ENCODE measurements at places on chromosomes 2 and 18.

DNA sequence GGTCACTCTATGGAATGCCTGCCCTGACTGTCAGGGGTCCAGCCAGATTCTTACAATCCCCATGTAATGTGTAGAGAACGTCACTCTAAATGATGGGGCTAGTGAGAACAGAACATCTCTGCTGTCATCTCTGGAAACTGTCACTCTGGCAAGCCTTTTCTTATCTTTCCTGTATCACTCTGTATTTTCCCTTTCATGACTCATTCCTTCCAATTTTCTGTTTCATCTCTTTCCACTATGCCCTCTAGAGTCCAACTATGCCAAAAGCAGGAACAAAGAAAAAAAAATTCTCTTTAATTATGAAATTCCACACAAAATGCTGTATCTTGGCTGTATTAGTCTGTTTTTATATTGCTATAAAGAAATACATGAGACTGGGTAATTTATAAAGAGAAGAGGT lies 608.8 kb downstream of the ADCYAP1 start:
- no peak for DNase-seq

- no peak for DNase-seq
Observed at GRCh38 chr2:200026332-200027230, 71.2 kb downstream of the MAIP1 start.

GRCh38 chr2:37776487-37776886 lies 105.0 kb upstream of the CDC42EP3 start:
- DNase-seq = no peak

- DNase-seq = no peak
Observed at GRCh38 chr2:232238108-232238507, 140.4 kb upstream of the ALPP start.

GRCh38 chr2:109475531-109476210 lies 138.1 kb downstream of the SEPTIN10 start:
- no peak for DNase-seq

GRCh38 chr2:127096718-127097470 lies 10.1 kb downstream of the BIN1 start:
- DNase-seq = no peak

DNA sequence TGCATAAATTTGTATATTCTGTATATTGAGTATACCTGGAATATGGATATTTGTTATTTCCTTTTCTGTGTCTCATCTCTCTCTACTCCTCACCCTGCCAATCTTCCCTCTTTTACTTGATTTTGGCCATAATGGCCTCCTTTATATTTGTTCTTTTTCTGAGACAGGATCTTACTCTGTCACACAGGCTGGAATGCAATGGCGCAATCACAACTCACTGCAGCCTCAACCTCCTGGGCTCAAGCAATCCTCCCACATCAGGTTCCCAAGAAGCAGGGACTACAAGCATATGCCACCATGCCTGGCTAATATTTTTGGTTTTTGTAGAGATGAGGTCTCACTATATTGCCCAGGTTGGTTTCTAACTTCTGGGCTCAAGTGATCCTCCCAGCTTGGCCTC lies 30.5 kb downstream of the PREPL start:
- no peak for DNase-seq

DNA sequence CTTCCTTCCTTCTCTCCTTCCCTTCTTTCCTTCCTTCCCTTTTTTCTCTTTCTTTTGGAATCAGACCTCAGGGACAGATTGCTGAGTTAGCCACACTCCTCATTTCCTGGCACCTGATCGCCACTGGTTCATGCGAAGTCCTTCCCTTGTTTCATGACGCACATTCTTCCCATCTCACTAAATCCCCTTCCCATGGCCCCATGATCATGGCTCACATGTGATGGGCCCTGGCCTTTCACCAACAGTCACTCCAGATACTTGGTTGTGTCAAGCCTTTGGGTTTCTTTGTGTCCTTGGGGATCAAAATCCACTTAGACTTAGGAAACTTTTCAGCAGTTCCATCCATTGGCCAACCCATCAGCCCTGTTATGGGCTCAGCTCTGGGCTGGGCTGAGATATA lies 23.8 kb upstream of the ASPRV1 start:
- no peak for DNase-seq

DNA sequence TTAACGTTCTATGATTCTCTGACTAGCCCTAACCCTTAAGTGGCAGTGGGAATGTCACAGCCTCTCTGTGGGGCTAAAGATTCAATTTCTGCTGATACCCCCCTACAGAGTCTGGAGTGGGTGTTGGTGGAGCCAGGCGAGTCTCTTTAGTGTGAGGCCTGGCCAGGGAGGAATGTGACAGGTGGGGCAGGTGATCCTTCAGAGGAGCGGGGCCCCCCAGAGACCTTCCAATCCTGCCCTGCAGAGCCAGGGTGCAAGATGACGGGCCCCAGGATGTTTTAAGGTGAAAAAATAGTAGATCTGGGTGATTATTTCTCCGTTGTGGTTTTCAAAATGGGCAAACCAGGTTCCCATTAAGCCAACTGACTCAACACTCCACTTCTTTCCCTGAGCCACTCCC lies 28.2 kb upstream of the DNMT3A start:
- DNase-seq = no peak

- DNase-seq = no peak
Observed at GRCh38 chr2:69237070-69237670, 149.9 kb downstream of the GFPT1 start.

GRCh38 chr18:11658989-11659388 lies 30.1 kb upstream of the GNAL start:
- no peak for DNase-seq

- DNase-seq = no peak
Observed at GRCh38 chr2:191942739-191943103, 95.8 kb upstream of the CAVIN2 start.

GRCh38 chr2:186976329-186976728 lies 127.4 kb upstream of the ZSWIM2 start:
- DNase-seq = no peak

- DNase-seq = no peak
Observed at GRCh38 chr2:47129191-47129706, 25.9 kb downstream of the STPG4 start.

- DNase-seq = no peak
Observed at GRCh38 chr2:129004485-129004884, 685.8 kb upstream of the HS6ST1 start.

GRCh38 chr18:58032233-58032632 lies 11.8 kb upstream of the NEDD4L start:
- DNase-seq = no peak

DNA sequence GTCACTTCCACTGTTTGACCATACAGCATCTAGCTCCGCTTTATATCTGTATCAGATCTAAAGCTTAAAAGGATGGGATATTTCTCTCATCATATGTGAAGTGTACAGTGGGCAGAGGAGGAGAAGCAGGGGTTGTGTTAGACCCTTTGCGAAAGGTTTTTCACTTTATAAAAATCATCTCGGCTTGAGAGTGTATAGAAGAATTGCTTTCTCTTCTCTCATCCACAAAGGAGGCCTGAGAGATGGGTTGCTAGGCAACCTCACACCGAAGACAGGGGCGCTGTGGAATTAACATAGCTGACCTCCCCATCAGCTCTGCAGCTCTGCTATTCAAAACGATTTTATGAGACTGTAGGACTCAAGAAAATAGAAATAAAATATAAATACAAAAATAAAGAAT lies 70.2 kb upstream of the GALNT3 start:
- DNase-seq = no peak

DNA sequence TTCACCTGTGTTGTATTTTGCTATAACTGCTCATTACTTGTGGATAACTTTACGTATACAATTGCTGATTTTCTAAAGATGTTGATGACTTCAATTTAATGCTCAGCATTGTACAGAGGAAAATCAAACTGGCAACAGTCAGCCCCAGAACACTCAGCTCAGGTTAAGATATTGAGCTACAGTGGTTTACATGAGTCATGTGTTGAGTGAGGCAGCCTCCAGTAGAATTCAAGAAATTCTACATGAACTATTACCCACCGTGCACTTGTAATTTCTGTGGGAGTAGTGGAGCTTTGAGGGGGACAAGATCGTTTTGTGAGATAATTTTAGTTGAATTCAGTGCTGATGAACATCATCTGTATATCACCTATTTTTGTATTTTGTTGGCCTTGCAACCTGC lies 292.3 kb downstream of the ALPK2 start:
- no peak for DNase-seq

DNA sequence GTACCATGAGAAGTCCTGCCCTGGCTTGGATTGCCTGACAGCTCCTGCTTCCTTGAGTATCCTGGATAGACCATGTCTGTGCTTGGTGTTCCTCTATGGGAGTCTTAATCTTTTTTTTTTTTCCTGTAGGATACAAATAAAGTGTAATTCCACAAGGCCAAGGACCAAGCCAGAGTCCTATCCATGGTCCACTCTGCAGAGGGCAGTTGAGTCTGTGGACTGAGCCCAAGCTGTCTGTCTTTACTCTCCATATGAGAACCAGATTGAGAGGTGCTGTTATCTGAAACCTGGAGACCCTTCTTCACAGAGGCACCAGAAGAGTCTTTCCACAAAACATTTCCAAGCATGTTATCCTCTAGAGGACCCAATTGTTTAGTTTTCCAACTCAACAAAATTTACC lies 1.4 kb upstream of the KIF3C start:
- DNase-seq = no peak

- no peak for DNase-seq
Observed at GRCh38 chr2:191604154-191604553, 73.8 kb upstream of the NABP1 start.

GRCh38 chr18:60404486-60405085 lies 32.0 kb upstream of the MC4R start:
- no peak for DNase-seq

DNA sequence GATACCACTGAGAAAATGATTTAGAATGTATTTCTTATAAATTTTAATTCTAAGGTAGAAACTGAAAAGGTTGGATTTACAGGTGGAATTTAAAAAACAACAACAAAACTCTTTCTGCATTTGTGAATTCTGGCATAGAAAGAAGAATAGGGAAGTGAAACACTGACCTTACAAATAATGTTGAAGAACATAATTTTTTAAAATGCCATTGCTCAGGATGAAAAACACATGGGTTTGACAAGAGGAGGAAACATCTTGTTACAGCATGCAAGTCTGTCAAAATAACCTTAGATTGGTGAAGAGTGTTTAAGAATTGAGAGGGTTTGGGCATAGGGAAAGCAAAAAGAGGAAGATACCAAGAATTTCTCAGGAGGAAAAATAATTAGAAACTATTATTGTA lies 184.3 kb downstream of the UBE2E3 start:
- DNase-seq = no peak

Data from caudate nucleus (tissue), 63 donors.